Right ventricle myocardium superior (tissue), 1 donor: ENCODE measurements at places on chromosomes 1 and 21. TPM values are rescaled to one million over a fixed set of nuclear protein-coding genes. Genes with fewer than 3 reads are reported as not detected.
A peak's percentile ranks its signal among the peaks of the same experiment; 100 is the strongest.

The CSF1 gene
- total RNA-seq, result 16.0 TPM

The GIPC2 gene
- 2.0 TPM for total RNA-seq

The SLC45A1 gene
- total RNA-seq, result 1.9 TPM

The RAB25 gene
- not detected for total RNA-seq

The PCAT6 gene
- total RNA-seq, result 1.0 TPM

The THEM5 gene
- total RNA-seq, result not detected

GRCh38 chr1:2642560-2643413, 10.0 kb upstream of the MMEL1 start:
- peak; percentile 94 for DNase-seq

DNA sequence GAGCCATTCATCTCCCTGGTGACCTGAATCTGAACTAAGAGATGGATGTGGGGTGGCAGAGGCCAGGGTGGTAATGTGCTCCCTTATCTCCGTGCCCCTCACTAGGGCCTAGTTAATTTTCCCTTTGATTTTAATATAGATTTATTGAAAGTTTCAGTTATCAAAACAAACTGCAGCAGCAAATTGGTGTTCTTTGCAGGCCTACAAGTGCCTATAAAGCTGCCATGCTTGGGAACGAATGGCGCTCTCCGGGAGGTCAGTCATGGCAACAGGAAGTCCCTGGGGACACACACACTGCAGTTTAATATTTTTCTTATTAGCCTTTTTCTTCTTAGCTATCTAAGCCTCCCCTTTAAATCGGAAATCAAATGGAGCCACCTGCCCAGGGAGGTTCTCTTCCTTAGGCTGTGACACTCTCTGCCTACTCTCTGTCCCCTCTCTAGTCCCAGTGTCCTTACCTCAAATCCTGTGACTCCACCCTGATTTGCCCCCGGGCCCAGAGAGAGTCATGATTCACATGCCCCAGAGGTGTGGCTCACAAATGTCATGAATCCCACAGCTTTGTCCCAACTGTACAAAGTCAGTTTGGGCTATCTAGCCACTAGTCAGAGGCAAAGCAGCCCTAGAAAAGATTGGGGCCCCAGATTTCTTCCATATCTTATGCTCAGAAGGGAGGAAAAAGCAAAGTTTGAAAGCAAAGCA, 4.3 kb upstream of the ERI3 start:
- no peak for DNase-seq

GRCh38 chr1:178418284-178418955, 78.3 kb downstream of the CLEC20A start:
- no peak for DNase-seq

GRCh38 chr1:178055093-178055492, 38.8 kb upstream of the RASAL2 start:
- peak; percentile 69 for DNase-seq

- no peak for DNase-seq
These were observed 585.5 kb downstream of the AJAP1 start for GRCh38 chr1:5239911-5240310.

DNA sequence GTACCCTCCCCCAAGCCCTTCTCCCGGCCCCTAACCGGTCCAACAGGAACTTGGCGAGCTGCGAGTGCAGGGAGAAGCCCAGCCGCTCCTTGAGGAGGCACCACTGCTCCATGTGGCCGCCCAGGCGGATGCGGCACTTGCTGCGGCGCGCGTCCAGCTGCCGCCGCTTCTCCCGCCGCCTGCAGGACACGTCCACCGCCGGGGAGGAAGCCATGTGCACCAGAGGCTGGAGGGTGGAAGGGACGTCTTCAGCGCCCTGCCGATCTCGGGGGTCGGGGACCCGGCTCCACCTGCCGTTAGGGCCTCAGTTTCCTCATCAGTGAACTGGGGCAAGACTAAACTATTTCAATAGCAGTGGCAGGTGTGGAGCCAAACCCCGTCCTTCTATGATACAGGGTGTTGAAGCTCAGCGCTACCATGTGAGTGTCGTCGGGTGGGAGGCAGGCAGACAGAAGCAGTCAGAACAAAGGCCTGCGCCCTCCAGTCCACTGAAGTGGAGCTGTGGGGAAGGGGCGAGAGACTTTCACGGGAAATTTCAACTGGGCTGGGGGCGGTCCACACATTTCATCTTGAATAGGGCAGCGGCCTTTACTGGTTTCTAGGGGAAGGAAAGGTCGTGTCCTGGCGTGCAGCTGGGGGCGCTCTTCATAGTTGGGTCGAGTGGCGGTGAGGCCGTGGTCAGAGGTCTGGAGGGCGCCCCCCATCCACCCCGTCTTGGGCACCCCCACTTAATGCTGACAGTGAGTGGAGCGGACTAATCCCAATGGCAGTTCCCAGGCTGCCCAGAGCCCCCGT, 592 bp downstream of the ZNF692 start:
- peak; percentile 80 for DNase-seq
